ENCODE measurements at places on chromosomes 12 and 14.

DNA sequence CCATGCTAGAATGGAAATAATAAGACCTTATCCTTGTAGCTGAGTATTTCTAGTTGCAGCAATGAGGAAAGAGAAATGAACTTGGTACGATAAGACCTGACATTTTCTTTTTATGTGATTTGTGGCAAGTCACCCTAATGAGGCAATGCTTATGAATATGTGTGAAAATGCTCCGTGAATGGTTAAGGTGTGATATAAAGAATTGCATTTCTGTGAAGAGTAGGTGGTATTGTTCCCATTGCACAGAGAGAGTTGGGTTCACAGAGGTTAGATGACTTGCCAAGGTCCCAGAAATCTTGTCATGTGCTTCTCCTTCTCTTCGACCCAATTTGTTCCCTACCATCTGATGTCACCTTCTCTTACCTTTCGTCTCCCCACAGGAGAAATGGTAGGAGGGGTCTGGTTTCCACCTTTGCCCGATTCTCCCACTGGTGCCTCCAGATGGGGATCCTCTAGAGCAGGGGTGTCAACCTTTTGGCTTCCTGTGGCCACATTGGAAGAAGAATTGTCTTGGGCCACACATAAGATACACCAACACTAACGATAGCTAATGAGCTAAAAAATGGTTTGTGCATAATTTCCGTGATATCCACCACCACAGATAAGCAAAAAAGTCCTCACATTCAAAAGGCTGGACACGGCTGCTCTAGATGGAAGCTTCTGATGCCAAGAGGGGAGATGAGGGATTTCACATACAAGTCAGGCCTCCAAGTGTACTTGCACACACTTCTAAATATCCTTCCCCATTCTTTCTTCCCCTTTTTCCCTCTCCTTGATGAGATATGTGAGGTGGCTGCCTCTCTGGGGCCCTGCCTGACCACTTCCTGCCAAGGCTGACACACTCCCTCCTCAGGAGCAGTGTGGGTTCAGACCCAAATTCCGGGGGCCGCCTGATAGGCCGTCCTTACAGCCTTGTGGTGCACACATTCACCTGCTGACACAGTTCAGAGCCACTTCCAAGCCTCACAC, 96.1 kb downstream of the PLXNC1 start:
- DNase-seq: no peak

- no peak for DNase-seq
Observed at GRCh38 chr12:122861587-122861970, 26.3 kb downstream of the HIP1R start.

- DNase-seq: no peak
Observed at GRCh38 chr12:124852329-124852831, 11.3 kb downstream of the SCARB1 start.

DNA sequence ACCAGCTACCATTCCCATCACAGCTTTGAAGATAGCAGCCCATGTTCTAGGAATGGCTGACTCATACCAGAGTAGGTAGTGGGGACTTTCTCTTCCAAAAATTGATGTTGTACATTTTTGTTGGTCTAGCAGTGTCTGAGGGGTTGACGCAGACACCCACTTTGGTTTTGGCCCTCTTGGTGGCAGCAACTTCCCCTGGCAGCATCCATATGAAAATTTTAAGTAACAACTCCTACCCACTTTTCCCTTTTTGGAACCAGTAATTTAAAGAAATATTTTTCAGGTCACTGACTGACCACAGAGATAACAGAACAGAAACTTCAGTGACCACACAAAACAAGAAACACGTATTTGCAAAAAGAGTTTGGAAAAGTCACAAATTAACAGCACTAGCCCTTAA, 162.0 kb upstream of the TMCC3 start:
- DNase-seq: no peak

GRCh38 chr14:60133487-60133886, 31.7 kb downstream of the DHRS7 start:
- DNase-seq: no peak

DNA sequence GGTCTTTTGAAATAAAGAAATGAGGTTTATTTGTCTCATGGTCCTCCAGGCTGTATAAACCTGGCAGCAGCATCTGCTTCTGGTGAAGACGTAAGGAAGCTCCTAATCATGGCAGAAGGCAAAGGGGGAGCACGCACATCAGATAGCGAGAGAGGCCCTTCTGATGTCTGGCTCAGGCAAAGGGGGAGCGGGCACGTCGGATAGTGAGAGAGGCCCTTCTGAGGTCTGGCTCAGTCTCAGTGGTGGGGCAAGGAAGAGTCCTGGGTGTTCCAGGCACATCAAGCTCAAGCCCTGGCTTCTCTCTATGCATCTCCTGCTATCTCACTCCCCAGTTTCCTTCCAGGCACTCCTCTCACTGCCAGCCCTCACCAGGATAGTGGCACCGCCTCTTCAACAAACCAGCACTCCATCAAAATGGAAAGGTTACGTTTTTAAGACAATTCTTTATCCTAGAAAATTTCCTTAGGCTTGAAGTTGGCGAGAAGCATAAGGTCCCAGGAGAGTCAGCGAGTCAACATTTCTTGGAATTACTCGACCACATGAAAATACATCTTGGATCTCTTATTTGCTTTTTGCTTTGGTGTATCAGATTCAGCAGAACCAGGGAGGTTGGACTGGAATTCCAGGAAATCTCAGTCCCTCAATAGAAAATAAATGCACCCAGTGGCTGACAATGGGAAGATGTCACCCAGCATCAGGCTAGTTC, 189.6 kb upstream of the TMEM132C start:
- peak; percentile 38 for DNase-seq

DNA sequence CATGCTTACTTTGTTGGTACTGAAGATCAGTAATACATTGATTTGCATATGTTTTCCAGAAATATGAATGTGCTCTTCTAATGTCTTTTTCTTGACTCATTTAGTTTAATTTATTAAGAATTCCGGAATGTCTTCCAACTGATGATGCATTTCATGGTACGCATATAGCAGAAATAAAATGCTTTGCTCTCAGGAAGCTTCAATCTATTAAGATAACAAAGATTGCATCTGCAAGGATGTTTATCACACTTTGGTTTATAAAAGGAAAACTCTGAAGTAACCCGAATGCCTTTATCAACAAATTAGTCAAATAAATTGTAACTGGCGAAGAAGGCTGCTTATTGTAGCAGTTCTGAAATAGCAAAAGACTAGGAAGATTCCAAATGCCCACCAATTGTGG, 166.4 kb upstream of the LMNTD1 start:
- DNase-seq: no peak

DNA sequence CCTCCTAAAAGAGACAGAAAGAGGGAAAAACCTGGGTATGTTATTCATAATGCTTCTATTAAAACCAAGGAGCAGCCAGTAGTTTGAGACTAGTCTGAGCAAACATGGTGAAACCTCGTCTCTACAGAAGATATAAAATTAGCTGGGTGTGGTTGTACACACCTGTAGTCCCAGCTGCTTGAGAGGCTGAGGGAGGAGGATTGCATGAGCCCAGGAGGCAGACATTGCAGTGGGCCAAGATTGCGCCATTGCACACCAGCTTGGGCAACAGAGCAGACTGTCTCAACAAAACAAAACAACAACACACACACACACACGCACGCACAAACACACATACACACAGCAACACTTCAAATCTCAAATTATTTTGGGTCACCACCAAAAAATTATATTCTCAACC, 27.8 kb downstream of the HECTD4 start:
- DNase-seq: no peak

DNA sequence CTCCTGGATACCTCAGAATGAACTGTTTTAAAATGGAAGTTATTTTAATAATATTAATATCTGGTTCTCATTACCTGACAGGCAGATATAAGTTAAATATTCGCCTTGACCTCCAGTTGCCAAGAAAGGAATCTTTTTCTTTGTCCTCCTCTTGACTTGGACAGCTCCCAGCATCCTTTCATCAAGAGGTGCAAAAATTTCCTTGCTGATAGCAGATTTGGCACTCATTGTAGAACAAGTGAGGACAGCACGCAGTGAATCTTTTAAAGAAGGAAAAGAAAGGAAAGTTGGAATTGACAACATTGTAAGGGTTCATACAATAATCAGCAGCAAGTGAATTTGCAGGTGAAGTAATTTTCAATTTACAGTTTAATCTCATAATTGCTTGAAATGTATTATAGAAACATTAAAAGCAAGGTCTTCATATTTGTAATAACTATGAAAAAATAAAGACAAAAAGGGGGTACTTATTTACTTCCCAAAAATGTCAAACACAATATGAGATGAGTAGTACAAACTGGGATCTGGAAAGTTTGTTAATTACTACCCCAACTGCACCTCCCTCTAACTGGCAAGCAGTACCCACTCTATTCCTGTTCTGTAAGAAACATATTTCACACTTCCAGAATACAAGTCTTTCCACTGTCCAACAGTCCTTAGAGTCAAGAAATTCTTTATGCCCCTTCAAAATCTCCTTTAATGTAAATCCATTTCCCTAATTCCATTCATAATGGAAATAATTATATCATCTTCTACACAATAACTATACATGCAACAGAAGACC, 75.2 kb downstream of the STXBP6 start:
- DNase-seq: no peak

DNA sequence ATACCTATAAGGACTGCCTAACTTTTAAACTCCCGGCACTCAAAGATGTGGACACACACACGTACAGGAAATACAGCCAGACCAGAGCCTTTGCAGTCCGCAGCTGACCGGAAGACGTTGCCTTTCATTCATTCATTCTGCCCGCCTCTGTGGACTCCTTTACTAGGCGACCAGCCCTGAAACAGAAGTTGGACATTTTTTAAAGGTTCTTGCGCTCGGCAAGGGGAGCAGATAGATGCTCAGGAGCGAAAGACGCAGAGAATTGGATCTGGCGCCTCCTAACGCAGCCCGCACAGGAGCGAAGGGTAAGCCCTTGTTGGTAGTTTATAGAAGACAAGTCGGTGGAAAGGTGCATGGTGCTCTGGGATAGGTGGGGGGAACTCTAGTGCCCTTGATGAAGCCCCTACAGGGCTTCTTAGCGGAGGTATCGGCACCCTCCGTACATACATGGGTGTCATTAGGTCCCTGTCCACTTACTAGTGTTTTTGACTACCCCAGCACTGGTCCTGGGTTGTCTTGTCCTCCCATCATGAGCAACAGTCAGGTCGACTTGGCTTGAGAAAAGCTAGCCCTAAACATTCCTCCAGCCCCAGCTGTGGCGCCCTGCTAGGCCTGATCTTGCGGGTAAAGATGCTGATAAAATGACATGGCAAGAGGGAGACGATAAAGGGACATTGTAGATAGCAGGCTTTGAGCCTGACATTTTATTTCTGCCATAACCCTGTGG, at the start of gene KDM2B:
Gene KDM2B (minus strand): TSS at position 65 of the 727 bp plus-strand sequence. CDS start 112 bp downstream, outside the sequence.
- peak; percentile 66 for DNase-seq

DNA sequence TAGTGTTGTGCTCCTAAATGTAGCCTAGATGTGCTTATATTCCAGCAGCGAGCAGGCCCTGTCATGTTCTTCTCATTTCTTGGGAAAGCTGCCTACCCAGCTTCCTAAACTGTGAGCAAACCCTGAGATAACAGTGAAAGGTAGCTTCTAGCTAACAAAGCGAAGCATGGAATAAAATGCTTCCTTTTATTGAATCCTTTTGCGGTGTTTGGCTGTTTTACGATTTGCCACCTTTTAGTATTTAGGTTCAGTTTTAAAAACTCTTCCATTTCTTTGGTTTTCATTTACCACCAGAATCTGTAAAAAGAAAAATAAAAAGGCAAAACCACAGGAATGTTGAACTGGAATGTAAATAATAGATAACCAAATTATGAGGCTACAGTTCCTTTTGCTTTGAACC, 5.0 kb upstream of the PKP2 start:
- no peak for DNase-seq

DNA sequence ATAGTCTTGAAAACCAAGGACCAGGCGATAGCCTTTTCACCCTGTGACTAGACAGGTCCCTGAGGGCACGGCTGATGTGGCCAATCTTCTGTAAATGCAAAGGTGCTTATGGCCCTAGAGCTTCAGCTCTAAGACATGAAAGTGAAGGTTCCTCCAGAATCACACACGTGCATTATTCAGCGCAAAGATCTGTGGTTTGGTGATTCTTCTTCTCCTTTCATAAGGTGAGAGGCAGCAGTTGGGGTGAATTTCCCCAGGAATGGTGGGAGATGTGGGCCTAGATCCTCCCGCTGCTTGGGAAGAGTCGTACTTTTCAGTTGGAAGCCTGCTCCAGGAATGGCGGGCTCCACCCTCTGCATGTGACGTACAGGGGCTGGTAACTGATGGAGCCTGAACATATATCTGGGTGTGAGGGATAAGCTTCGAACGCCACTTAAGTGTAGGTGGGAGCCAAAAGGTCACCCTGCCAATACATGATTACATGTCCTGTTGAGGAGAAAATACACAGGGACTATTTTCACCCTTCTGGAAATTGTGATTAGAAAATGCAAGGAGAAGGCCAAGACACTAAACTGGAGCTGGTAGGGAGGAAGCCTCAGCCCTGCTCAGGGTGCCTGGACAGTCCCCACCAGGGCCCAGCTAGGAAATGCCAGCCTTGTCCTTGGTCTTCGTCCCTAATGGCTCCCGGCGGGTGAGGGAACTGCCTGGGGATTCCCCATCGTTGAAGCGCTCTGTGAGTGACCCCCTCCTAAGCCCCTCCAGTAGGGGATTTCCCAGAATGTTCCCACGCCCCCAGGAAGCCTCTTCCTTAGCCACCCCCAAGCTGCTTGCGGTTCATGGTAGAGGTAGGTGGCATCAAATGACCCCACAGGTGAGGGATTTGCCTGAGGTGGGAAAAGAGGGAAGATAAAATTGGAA, 17.6 kb downstream of the BATF start:
- DNase-seq: no peak

DNA sequence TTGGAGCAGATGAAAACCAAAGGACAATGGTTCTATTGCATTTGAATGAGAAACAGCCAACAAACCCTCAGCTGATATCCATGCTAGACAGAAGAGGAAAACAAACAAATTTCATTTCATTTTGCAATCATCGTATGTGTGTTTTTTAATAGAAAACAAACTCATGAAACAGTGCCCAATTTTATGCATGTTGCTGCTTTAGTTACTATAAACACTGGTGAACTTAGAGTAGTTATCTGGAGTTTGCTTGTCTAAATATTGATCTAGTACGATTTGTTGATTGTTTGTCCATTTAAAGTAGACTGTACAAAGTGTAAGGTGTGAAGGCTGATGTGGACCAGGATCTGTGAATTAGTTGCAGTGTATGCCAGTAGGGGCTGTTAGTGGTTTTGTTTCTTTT, 166.6 kb downstream of the KITLG start:
- DNase-seq: no peak

- no peak for DNase-seq
Observed at GRCh38 chr14:102249041-102249440, 55.9 kb downstream of the MOK start.

GRCh38 chr14:51562816-51563215, 88.9 kb upstream of the FRMD6 start:
- no peak for DNase-seq
